Right forelimb (tissue), 1 donor: ENCODE measurements at places on chromosomes 6 and 20.

GRCh38 chr6:7726416-7727085 is 652 bp downstream of the BMP6 start:
- peak; percentile 51 for DNase-seq

DNA sequence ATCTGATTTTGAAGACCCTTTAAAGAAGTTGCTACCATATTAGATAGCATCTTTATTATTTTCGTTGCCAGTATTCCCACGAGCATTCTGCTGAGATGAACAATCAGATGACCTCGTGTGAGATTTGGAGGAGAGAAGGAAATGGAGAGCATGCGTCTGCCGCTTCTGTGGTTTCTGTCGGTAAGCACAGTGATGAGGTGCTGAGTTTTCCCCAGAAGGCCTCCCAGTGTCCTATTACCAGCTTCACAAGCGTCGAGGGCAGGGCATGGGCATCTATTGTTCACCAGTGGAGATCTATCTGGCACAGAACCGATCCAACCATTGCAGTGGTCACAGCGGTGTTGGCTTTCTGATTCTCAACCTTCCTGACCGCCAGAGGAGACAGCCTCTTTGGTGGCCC is 29.4 kb downstream of the TRAF3IP2 start:
- no peak for DNase-seq

DNA sequence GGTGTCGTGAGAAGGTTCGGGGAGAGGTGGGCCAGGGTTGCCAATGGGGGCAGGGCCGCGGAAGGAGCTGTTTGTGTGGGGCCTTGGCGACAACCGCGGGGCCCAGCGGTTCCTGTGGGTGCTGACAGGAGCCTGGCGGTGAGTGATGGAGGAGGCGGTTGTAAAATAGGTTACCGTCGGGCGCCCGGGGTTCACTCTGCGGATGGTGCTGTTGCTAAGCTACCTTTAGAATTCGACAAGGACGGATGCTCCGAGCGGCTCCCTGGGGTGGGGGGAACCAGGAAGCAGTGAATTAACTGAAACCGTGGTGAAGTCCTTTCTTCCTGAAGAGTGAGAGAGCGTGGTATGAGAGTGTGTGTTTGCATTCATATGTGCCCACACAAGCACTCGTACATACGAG is 61.7 kb downstream of the CDH22 start:
- DNase-seq, result no peak

GRCh38 chr20:54590856-54591255 is 115.5 kb downstream of the DOK5 start:
- no peak for DNase-seq

- DNase-seq, result no peak
Observed at GRCh38 chr20:24001712-24002405, 13.3 kb upstream of the GGTLC1 start.

- no peak for DNase-seq
Observed at GRCh38 chr20:19129306-19129705, 83.1 kb upstream of the SLC24A3 start.

DNA sequence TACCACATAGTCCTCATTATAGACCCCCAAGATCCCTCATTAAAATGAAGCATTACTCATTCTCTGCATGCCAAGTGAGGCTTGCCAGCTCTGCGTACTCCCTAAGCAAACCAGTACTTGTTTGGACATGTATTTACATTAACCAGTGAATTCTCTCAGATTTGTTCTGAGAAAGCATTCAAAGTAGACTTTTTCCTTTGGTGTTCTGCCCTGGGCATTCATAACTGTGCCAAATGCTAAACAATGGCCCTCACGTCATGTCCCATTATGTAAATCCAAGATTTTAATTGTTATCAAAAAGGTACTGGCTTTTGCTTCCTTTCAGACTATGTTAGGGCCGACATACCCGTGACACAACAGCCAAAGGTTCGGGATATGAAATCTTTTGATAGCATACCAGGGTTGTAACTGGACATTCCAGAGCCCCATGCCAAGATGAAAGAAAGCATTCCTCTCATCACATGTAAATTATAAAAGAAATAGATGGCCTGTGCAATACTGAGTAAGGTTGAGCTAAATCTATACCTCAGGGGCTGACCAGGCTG is 164.2 kb downstream of the ADAT2 start:
- no peak for DNase-seq

DNA sequence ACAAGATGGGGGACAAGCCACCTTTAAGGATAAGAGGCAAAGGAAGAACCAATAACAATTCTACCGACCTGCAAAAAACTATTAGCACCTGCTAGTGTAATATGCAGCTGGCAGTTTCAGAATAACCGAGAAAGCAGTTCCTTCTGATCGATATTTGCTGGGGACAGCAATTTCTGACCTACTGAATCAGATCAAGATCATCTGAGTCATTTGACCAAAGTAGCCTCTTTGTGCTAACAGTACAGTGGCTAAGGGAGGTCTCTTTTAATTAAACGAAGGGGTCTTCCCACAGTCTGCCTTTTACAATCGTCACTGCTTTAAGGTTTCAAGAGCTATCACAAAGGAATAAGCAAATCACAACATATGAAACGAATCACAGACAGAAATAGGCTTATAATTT is 318.9 kb downstream of the BTBD9 start:
- no peak for DNase-seq

GRCh38 chr20:61120595-61121515 is 131.2 kb upstream of the CDH4 start:
- no peak for DNase-seq

DNA sequence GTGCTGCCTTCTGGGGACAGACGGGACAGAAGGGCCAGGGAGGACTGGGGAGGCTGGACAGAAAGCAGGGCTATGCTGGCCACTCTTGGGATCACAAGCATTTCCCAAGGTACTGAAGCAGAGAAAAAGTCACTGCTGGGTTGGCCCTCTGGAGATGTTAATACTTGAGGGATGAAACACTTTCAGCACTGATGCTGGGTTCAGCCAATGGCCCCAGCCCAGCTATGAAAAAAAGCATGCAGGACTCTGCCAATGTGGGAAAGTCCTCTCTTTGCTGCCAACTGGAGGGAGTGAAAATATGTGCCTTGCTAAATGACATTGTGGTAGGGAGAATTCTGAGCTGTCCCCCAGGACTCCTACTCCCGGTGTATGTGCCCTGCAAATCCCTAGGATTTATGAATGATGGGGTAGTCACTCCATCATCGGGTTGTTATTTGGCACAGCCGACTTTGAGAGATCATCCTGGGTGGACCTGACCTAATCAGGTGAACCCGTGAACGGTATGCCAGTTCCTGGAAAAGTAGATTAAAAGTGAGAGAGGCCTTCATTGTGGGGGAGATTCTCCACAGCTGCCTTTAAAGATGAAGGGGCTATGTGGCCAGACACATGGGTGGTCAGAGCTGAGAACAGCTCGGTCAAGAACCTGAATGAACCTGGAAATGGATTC is 119.9 kb upstream of the TRAF3IP2 start:
- DNase-seq, result no peak

DNA sequence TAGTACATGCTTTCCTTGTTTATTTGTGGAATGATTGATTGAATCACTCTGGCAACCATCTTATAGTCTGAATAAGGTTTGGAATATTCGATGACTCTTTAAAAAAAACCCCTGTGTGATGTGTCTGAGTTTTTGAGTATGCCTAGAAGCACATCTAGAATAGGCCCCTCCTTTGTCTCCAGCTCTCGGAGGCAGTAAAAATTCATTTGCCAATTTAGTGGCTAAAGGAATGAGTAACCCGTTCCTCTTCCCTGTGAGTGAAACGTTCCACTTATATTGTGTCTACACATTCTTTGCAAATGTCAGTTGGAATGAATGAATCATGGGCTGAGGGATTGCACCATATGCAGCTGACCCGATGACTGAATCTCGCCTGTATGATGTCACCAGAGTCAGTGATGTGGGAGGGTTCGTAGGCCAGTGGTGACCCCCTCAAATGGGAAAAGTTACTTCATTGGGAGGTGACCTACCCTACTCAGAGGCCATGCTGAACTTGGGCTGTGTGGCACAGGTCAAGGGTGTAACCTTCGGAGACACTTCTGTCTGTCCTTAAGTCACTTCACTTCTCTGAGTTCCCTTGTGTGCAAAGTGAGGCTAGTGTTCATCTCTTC is 21.6 kb downstream of the MOCS3 start:
- no peak for DNase-seq

DNA sequence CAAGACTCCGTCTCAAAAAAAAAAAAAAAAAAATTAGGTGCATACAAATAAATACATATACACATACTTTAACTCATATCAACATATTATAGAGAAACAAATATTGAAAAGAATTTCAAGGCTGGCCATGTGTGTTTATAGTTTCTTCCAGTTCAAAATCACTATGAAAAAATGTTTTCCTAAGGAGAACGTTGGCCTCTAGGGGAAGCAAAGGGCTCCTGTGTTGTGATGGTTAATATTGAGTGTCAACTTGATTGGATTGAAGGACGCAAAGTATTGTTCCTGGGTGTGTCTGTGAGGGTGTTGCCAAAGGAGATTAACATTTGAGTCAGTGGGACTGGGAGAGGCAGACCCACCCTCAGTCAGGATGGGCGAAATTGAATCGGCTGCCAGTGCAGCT is 182.0 kb upstream of the AGPAT4 start:
- no peak for DNase-seq

DNA sequence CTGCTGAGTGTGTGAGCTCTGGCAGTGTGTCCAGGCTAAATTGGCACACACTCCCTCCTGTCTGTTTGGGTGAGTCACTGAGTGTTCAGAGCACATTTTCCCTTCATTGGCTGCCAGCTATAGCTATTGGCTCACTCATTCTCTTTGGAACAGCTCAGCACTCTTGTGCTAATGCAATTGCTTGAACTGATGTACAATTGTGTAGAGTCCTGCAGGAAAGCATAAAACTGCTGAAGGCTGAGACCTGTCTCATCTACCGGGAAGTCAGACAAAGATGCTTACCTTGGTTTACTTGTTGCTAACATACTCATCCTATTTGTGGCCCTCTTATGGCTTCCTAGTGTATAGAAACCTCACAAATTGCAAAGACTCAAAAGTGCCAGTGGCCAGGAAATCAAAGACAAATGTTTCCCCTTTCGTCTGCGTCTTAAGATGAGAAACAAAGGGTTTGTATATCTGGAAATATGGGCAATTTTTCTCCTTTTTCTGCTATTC is 351.0 kb downstream of the BCKDHB start:
- DNase-seq, result peak; percentile 86
